A172 (cell line): ENCODE measurements at places on chromosomes 5 and 9. TPM values are rescaled to one million over a fixed set of nuclear protein-coding genes. Genes with fewer than 3 reads are reported as not detected.

SHOC1 gene
- not detected in 2 replicates for total RNA-seq

HRH2 gene
- 0.46 and 0.88 TPM in 2 replicates for total RNA-seq

PPIC gene
- total RNA-seq, result 61.5 TPM in 2 replicates

MLANA gene
- total RNA-seq, result not detected in 2 replicates

GPX8 gene
- total RNA-seq, result 112 and 132 TPM in 2 replicates

SRA1 gene
- total RNA-seq, result 55.0 and 57.1 TPM in 2 replicates

C5orf52 gene
- not detected in 2 replicates for total RNA-seq

TMEM215 gene
- total RNA-seq, result not detected in 2 replicates

GMCL2 gene
- not detected in 2 replicates for total RNA-seq

IFNA21 gene
- not detected in 2 replicates for total RNA-seq

FOXD4L3 gene
- not detected in 2 replicates for total RNA-seq
